Esophagus squamous epithelium (tissue), 5 donors: ENCODE measurements at places on chromosomes 5 and 9.

DNA sequence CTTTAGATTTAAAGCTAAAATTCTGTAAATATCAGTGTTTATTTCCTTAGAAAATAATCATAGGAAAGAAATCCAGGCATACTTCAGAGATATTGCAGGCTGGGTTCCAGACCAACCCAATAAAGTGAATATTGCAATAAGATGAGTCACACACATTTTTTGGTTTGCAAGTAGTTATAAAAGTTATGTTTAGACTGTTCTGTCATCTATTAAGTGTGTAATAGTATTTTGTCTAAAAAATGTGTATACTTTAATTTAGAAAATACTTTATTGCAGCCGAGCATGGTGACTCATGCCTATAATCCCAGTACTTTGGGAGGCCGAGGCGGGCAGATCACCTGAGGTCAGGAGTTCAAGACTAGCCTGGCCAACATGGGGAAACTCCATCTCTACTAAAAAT is 6.9 kb upstream of the RIC1 start:
- no peak for DNase-seq

GRCh38 chr5:91898898-91899297 is 515.8 kb upstream of the ARRDC3 start:
- no peak for DNase-seq

DNA sequence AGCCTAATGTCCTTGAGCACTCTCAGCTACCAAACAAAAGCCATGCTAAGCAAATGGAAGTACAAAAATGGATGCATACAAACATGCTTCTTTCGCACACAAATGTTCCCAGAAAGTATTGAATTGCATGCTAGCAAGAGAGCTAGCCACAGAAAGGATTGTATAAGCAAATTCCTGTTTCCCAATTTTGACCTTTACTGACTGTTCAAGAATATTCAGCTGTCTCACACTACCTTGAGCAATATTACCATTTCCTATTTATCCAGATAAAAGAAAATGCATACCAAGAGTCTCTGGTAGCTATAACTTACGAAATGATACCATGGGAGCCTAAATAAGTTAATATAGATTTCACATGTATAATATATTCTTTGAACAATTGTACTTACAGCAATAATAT is 264.6 kb downstream of the TMEM167A start:
- DNase-seq = no peak

- DNase-seq = no peak
Observed at GRCh38 chr9:109251080-109251775, 69.6 kb downstream of the EPB41L4B start.

- DNase-seq = no peak
Observed at GRCh38 chr5:150945486-150945885, 40.7 kb upstream of the ZNF300 start.

- no peak for DNase-seq
Observed at GRCh38 chr9:105621001-105621400, 41.3 kb upstream of the TAL2 start.
